Neural progenitor cell (in vitro differentiated cells): ENCODE measurements at places on chromosomes 1 and 21. TPM values are rescaled to one million over a fixed set of nuclear protein-coding genes. Genes with fewer than 3 reads are reported as not detected.

The CASQ2 gene
- not detected in 2 replicates for total RNA-seq

The LRRC53 gene
- total RNA-seq: not detected in 2 replicates

The GCSAML gene
- not detected in 2 replicates for total RNA-seq

The VPS13D gene
- 15.1 and 16.4 TPM in 2 replicates for total RNA-seq

The SPRR1A gene
- not detected in 2 replicates for total RNA-seq

The SCMH1 gene
- total RNA-seq: 16.1 and 39.9 TPM in 2 replicates

The TMEM82 gene
- total RNA-seq: 0.56 TPM in 1 of 2 replicates, not detected in the other

The CGN gene
- total RNA-seq: 5.4 and 12.4 TPM in 2 replicates

The SLFNL1 gene
- total RNA-seq: 0.19 TPM in 1 of 2 replicates, not detected in the other

The AKNAD1 gene
- not detected in 2 replicates for total RNA-seq

- peaks cover 7% of the 10 kb centered on the region for H3K27me3 ChIP-seq
- H3K4me1 ChIP-seq: peaks cover 26% of the 10 kb centered on the region
- peak overlapping the region; percentile 78 for H3K4me3 ChIP-seq
- DNase-seq: peak; percentile 11
- H3K36me3 ChIP-seq: no peaks in the 10 kb centered on the region
Observed at GRCh38 chr1:234477386-234478151, 1.4 kb downstream of the TARBP1 start.

GRCh38 chr1:68205794-68206358 is 26.4 kb downstream of the WLS start:
- no peaks in the 10 kb centered on the region for H3K27me3 ChIP-seq
- DNase-seq: no peak
- no peak overlapping the region for H3K4me3 ChIP-seq
- H3K27ac ChIP-seq: no peak overlapping the region

- DNase-seq: no peak
- H3K27me3 ChIP-seq: no peaks in the 10 kb centered on the region
Observed at GRCh38 chr1:117821382-117821755, 108.1 kb downstream of the GDAP2 start.

DNA sequence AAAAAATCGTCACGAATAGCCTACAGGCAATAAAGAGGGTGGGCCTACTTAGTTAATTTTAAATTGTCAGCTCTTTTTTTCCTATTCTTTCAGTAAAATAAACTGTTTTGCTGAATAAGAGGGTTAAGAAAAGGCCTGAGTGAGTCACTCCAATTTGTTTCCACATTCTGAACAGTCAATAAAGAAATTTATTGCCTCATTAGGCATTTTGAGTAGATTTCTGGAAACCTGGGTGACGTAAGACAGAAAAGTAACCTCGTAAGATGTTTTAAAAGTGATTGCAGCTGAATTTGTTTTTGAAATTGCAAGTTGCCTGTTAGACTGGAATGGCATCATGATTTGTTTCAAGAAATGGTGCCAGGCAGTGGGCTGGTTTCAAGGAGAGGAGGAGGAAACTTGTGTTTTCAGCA is 439.3 kb downstream of the USP25 start:
- H3K4me3 ChIP-seq: no peak overlapping the region
- H3K27me3 ChIP-seq: no peaks in the 10 kb centered on the region
- DNase-seq: no peak
- no peaks in the 10 kb centered on the region for H3K36me3 ChIP-seq
- H3K27ac ChIP-seq: no peak overlapping the region

DNA sequence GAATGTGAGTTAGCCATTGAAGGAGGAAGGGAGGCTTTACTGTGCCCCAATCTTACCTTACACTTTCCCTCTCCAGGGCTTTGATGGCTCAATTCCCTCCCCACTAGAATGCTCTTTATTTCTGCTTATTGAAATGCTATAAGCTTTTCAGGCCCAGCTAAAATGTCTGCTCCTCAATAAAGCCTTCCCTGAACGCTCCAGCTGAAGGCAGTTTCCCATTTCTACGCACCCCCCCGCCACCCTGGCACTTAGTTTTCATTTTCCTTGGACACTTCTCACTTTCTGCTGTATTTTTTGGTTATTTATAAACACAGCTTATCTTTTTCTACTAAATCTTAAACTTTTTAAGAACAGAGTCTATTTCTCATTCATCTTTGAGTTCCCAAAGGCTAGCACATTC is 7.1 kb upstream of the TMEM167B start:
- H3K36me3 ChIP-seq: no peaks in the 10 kb centered on the region
- no peak overlapping the region for H3K27ac ChIP-seq
- DNase-seq: no peak
- no peak overlapping the region for H3K4me3 ChIP-seq
- H3K4me1 ChIP-seq: no peaks in the 10 kb centered on the region

- no peak for DNase-seq
- H3K27me3 ChIP-seq: no peaks in the 10 kb centered on the region
- no peaks in the 10 kb centered on the region for H3K4me1 ChIP-seq
- no peak overlapping the region for H3K4me3 ChIP-seq
- H3K27ac ChIP-seq: no peak overlapping the region
Observed at GRCh38 chr21:37971390-37971950, 55.2 kb upstream of the KCNJ6 start.

GRCh38 chr1:198174297-198174696 is 17.5 kb downstream of the NEK7 start:
- H3K4me1 ChIP-seq: no peaks in the 10 kb centered on the region
- no peaks in the 10 kb centered on the region for H3K27me3 ChIP-seq

DNA sequence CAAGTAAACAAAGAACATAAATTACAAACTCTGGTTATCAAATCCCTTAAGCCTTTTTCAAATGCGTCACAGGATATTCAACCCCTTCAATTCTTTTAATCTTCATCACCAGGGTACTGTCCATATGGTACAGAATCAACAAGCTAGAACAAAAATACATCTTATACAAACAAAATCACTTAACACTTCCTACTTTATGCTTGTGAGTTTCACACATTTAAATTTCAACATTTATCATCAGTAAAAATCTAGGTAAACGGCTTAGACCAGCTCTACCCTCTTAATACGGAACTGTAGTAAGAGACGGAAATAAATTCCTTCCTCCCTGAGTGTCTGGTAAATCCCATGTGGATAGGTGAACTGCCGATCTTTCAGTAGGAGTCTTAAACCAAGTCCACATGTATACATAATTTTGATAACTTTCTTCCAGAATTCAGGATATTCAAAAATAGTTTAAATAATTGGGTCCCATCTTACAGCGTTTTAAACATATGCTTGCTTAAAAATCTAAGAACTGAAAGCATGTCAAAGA is 1.0 kb downstream of the CCDC181 start:
- H3K4me3 ChIP-seq: peak overlapping the region; percentile 61
- no peak overlapping the region for H3K27ac ChIP-seq
- no peaks in the 10 kb centered on the region for H3K36me3 ChIP-seq
- H3K4me1 ChIP-seq: peaks cover 10% of the 10 kb centered on the region
- peaks cover 9% of the 10 kb centered on the region for H3K27me3 ChIP-seq

DNA sequence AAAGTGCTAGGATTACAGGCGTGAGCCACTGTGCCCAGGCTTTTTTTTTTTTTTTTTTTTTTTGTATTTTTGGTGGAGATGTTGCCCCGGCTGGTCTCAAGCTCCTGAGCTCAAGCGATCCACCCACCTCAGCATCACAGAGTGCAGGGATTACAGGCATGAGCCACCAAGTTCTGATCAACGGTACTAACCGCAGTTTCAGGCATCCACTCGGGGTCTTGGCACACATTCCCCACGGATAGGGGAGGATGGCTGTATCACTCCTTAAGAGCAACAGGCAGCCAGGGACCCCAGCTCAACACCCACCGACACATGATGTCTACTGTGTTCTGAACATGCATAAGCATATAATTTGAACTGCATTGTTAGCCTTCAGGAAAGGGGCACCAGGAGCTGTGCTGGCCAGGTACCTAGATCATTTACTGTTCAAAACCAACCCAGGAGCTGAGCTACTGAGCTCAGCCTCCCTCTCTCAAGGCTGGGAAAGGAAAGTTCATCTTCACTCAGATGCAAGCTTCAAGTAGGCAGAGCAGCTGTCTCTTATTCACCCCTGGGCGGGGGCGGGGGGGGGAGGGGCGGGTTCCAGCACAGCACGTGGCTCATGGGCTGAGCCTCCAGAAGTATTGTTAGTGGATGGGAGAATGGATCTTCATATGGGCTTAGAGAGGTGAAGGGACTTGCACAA is 24.7 kb downstream of the CAPZB start:
- H3K27ac ChIP-seq: no peak overlapping the region
- no peak overlapping the region for H3K4me3 ChIP-seq
- no peak for DNase-seq
- H3K36me3 ChIP-seq: no peaks in the 10 kb centered on the region
- H3K27me3 ChIP-seq: no peaks in the 10 kb centered on the region

DNA sequence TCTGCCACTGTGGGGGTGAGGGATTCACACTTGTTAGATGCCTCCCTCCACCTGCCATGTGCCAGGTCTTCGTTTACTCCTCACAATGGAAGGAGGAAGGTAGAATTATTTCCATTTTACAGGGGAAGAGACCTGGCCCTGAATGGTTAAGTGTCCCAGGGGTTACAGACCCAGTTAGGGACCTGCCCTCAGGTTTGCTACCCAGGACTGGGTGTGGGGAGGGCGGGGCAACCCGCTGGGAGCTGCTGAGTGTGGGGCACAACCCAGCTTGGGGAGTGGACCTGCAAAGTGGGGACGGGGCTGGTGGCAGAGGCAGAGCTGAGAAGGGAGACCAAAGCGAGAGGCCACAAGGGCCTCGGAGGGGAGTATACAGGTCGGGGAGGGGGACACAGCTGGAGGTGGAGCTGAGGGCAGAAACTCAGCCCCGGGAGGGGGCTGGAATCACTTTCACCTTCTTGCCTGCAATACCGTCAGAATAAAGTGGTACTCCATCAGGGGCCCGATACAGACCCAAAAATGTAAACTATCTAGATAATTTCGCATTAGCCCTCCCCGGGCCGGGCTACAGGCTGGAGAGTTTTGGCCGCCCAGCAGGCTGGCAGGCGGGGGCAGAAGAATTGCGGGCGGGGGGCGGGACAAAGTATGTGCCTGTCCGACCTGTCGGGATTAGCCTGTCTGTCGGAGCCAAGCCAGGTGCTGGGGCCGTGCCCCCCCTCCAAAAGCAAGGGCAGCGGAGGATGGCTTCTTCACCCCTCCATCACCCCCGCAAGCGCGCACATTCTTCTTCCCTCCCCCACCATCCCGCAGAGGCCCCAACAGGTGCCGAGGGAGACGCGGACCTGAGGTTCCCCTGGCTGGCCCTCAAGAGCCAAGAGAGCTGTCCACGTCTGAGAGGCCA is 1.4 kb downstream of the RSPO1 start:
- peaks cover 56% of the 10 kb centered on the region for H3K4me1 ChIP-seq
- peak overlapping the region; percentile 52 for H3K4me3 ChIP-seq
- no peaks in the 10 kb centered on the region for H3K36me3 ChIP-seq
- no peak overlapping the region for H3K27ac ChIP-seq

DNA sequence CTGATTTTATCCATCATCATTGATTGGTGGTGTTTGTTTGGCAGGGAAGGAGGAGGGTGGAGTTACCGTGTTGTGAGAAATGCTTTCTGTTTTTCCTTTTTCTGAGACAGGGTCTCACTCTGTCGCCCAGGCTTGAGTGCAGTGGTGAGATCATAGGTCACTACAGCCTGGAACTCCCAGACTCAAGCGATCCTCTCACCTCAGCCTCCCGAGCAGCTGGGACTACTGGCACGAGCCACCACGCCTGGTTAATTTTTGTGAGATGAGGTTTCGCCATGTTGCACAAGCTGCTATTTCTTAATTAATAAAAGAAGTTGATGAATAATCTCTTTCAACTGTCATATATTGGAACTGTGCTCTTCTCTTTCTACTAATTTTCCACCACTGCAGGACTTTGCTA is 44.3 kb downstream of the HUNK start:
- no peak for DNase-seq
- H3K36me3 ChIP-seq: no peaks in the 10 kb centered on the region
- peaks cover 7% of the 10 kb centered on the region for H3K4me1 ChIP-seq
- no peaks in the 10 kb centered on the region for H3K27me3 ChIP-seq

DNA sequence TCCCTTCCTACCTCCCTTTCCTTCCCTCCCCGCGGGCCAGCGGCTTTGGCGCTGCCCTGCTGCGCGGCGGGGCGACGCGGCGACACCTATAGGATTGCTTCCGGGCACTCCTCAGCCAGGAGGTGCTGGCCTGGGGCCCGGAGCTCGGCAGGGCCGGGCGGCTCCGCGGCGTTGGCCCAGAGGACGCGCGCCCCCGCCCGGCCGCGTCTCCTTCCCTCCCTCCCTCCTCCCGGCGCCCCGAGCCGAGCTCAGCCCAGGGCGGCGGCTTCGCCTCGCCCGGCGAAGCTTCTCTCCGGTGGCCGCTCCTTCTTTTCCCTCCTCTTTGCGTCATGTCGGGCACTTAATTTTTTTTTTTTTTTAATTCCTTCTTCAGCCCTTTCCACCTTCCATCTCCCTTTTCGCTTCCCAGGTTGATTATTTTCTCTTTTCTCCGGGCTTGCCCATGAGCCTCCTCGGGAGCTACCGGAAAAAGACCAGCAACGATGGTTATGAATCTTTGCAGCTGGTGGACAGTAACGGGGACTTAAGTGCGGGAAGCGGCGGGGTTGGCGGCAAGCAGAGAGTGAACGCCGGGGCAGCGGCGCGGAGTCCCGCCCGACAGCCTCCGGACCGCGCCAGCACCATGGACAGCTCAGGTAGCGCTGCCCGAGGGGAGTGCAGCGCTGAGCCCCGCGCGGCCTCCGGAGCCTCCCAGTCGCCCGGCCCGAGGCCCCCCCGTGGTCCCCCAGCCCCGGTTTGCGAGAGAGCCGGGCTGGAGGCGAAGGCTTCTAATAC is at the start of gene DNAJC6:
Gene DNAJC6, plus strand, starts transcription at position 240 of the 774 bp plus-strand sequence. Its CDS starts 203 bp downstream, at position 443.
- DNase-seq: peak; percentile 97
- H3K36me3 ChIP-seq: no peaks in the 10 kb centered on the region
- peaks cover 20% of the 10 kb centered on the region for H3K27me3 ChIP-seq
- peaks cover 8% of the 10 kb centered on the region for H3K4me1 ChIP-seq

- no peaks in the 10 kb centered on the region for H3K36me3 ChIP-seq
- no peak overlapping the region for H3K4me3 ChIP-seq
- no peaks in the 10 kb centered on the region for H3K27me3 ChIP-seq
- H3K4me1 ChIP-seq: peaks cover 5% of the 10 kb centered on the region
Observed at GRCh38 chr1:155185783-155186066, 12.1 kb downstream of the TRIM46 start.

GRCh38 chr1:241630899-241631298 is 9.3 kb downstream of the CHML start:
- no peak for DNase-seq
- H3K27ac ChIP-seq: no peak overlapping the region
- H3K27me3 ChIP-seq: no peaks in the 10 kb centered on the region
- H3K36me3 ChIP-seq: peaks cover 7% of the 10 kb centered on the region

GRCh38 chr21:39021478-39021832 is 161.8 kb downstream of the PSMG1 start:
- DNase-seq: no peak
- H3K27ac ChIP-seq: no peak overlapping the region
- no peaks in the 10 kb centered on the region for H3K36me3 ChIP-seq

GRCh38 chr21:29166853-29167252 is 36.4 kb downstream of the MAP3K7CL start:
- no peak overlapping the region for H3K4me3 ChIP-seq
- H3K27ac ChIP-seq: no peak overlapping the region
- no peak for DNase-seq
- no peaks in the 10 kb centered on the region for H3K27me3 ChIP-seq
- H3K36me3 ChIP-seq: no peaks in the 10 kb centered on the region
- no peaks in the 10 kb centered on the region for H3K4me1 ChIP-seq
